ENCODE measurements at places on chromosomes 7 and 10.

GRCh38 chr7:47659664-47660462 is 78.0 kb upstream of the TNS3 start:
- no peak for DNase-seq

DNA sequence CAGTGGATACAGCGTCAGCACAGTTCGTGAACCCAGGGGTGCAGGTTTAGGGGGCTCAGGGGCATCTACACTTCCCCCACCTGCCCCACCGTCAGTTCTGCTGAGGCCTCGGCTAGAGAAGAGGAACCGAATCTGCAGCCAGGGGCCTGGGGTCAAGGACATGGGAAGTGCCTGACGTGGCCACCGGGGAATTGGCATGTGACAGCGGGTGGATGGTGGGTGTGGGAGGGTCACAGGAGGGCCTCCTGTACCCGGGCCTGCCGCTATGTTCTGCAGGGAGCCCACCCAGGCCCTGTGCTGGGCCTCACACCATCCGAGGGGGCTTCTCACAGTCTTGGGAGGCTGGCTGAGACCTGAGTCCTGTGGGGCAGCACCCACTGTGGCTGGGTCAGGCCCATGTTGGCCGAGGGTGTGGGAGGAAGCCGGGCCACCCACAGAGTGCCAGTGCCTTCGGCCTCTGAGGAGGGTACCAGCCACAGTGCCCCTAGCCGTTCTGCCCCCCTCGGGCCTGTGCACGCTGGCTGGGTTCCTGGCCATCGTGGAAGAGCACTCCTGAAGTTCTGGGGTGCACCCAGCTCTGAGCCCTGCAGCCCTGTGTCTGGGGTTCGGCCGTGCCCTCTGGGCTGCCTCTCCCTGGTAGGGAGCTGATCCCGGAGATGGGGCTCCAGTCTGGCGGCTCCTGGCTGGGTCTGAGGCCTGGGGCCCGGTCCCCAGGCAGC is 5.9 kb downstream of the TTYH3 start:
- no peak for DNase-seq

GRCh38 chr10:89814278-89814677 is 112.9 kb downstream of the KIF20B start:
- DNase-seq = no peak

GRCh38 chr10:32906595-32906994 is 51.4 kb downstream of the ITGB1 start:
- DNase-seq = no peak
